ENCODE measurements at places on chromosomes 2 and 18.

- no peak for DNase-seq
Measured at GRCh38 chr2:149597050-149597667, 9.6 kb upstream of the MMADHC start.

DNA sequence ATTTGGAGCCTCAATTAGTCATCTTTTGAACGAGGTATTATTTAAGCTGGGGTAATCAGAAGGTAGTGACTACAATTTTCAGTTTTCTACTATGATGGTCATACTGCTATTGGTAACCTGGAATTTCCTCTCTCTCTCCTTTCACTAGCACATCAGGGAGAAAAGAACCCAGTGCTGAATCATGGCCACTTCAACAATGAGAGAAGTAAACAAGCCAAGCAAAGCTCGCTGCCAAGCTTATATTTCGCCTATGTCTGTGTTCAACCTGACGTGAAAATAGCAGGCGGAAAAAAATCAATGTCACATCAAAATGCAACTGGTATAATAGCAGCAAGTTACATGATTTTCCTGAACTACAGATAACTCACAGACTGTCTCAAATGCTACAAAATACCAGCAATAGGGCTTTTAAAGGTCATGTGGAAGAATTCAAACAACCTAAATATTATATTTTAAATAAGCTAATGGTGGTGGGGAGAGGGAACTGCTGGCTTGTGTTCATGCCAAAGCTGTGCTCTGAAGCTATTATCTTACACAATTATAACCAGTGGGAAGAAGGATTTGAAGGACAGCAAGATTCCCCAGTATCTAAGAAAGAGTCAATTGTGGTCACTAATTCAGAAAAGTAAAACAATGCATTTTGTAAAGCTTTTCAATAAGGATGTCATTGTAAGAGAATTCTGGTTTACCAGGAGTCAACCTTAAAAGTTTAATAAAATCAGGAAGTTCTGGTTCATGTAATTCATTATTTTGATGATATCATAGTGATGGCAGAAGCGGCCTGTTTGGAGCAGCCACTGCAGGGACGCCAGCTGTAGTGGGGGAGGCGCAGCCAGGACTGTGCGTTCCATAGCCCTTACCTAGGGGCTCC lies 38.0 kb downstream of the RNF152 start:
- no peak for DNase-seq

DNA sequence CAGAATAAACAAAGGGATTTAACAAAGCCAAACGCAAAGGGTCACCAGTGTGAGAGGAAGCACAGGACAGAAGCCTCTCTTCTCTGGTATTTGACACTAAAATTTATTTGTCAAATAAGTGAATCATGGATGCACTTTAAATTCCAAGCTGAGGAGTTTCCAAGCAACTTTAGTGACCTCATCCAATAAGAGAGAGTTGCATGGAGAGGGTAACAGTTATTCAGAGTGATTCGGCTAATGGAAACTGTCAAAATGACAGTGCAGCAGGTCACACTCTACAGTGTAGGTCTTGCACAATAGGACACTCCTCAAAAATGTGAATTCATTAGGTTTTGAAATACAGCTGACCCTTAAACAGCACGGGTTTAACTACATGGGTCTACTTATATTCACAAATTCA lies 103.9 kb upstream of the ACVR1C start:
- DNase-seq = no peak

DNA sequence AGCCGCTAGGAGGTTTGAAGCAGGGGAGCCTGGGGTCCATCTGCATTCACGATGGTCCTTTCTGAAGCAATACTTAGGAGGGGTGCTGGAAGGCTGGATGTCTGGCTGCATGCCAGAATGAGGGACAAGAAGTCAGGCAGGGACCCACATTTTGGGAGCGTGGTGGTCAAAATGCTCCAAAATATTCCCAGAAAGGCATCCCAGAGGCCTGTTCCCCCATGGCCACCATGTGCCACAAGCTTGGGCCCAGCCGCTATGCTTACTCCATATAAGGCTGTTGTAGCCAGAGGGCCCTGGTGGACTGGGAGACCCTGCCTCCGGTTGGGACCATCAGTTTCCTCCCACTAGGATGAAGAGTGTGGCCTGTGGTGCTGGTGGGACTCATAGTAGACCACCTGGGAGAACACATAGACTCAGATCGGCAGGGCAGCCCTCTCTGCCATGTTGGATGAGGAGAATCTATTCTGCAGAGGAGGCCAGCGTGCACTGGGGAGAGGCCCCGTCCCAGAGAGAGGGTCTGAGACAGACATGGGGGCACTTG lies 3.6 kb upstream of the PROM2 start:
- no peak for DNase-seq

GRCh38 chr2:33577084-33577483 lies 22.0 kb downstream of the FAM98A start:
- no peak for DNase-seq

- no peak for DNase-seq
Measured at GRCh38 chr2:79082987-79083386, 4.8 kb downstream of the REG1B start.

- no peak for DNase-seq
Measured at GRCh38 chr18:58038063-58038462, 6.0 kb upstream of the NEDD4L start.

DNA sequence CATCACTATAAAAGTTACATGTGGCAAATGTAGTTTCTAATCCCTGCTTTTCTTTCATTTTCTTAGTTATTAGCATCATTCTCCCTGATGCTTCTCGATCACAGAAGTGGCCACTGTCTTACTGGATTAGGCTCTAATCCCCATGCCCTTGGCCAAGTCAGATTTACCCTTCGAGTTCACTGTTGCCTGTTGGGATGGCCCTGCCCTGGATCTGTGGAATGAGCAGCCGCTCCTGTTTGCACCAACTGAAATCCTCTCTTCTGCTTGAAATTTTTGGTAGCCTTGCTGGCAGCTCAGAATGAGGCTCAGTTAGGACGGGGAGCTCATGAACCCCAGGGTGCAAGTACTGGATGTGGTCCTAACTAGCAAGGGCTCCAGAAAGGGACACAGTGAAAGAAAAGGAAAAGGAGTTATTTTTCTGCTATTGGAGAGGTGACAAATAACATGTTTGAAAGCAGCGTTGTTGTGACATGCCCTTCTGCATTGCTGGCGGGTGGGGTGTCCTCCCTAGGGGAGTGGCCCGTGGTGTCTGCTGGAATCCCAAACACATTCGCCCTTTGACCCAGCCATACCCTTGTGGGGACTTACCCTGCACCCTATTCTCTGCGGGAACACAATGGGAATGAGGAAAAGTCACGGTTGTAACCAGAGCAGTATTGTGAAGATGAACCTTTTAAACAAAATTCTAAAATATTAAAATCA lies 34.5 kb downstream of the RBFA start:
- DNase-seq = no peak

GRCh38 chr2:106106622-106107508 lies 87.2 kb downstream of the UXS1 start:
- no peak for DNase-seq

DNA sequence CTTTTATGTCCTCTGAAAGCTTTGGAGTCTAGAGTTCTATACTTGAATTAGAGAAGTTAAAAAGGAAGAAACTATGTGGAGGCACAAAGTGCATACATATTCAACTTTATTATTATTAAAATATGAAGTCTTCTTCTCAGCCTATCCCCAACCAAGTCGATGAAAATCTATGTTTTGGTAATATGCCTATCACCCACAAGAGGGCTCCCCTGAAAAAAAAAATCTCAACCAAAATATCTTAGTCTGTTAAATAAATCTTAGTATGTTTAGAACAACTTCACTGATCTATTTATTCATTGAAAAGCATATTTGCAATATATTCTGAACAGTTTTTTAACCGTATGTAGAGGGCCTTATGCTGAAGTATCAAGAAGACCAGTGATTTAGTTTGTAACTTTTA lies 804.5 kb downstream of the TDRD15 start:
- no peak for DNase-seq

- DNase-seq = no peak
Measured at GRCh38 chr2:46842876-46843275, 72.7 kb downstream of the MCFD2 start.

GRCh38 chr2:64186699-64187605 lies 42.7 kb upstream of the PELI1 start:
- no peak for DNase-seq

- DNase-seq = no peak
Measured at GRCh38 chr2:17035010-17035409, 369.4 kb upstream of the CYRIA start.

- no peak for DNase-seq
Measured at GRCh38 chr2:228140934-228141528, 40.5 kb downstream of the SPHKAP start.

DNA sequence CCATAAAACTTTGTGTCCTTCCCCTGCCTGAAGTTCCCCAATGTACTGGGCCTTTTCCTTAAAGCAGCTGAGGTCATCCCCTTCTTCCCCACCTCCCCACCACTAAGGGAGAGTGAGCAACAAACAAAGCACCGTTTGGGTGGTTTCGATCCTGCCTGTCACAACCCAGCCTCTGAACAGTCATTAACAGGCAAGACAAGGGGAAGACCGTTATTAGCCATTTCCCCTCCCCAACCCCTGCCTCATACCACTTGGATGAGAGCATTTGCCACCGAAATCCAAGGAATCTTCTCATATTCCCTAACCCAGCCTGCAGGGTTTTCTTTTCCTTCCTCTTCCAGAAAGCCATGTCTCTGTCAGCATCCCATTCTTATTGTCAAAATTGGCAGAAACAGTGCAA lies 65.6 kb downstream of the STRADB start:
- DNase-seq = no peak

GRCh38 chr2:20355131-20355530 lies 4.5 kb upstream of the PUM2 start:
- DNase-seq = no peak

- DNase-seq = peak; percentile 81
Measured at GRCh38 chr2:227677928-227678327, 11.3 kb downstream of the SCYGR5 start.

- no peak for DNase-seq
Measured at GRCh38 chr2:27687232-27687631, 23.5 kb downstream of the SLC4A1AP start.

DNA sequence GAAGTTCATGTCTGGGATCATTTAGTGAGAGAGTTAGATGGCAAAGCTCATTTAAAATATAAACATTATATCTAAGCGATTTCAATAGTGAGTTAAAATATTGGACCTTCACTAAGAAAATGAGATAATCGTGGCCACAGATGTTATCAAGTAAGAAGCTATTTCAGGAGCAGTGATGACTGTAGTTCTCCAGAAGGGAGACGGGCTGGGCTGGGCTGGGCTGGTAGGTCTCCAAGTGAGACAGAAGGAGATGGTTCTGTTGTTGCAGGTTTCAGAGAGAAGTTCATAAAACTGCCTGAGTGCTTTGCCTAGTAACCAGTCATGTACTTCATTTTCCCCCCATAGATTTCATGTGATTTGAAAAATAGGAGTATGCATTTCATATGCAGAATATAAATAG lies 130.1 kb upstream of the DAPL1 start:
- DNase-seq = no peak

DNA sequence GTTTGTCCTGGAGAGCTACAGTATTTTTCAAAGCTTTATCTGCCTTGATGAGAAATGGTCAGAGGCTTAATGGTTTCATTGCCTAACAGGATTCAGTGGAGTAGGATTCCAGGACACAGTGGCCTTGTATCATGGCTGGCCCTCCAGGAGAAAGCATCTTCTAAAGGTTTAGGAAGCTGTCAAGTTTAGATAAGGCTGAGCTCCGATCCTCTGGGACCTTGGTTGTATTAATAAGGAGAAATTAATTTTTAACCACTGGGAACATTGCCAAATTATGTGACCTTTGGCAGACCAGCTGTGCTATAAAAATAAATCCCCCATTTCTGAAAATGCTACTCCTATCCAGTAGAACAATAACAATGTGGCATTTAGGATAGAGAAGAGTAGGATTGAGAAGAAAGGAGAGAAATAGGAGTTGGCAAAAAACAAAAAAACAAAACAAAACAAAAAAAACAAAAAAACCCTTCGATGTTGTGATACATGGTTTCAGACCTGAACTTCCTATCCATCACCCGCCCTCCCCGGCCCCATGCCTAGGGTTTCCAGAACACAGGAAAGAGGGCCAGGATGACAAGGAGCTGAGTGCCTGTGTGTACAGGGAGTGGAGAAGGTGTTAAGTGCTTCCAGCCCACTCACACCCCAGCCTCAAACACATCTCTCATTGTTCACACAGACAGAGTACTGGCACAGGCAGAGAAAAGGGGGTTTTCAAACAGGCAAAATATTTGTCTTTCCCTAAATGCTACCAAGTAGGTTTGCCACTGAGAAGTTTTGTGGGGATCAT lies 6.3 kb downstream of the NRP2 start:
- DNase-seq = no peak

GRCh38 chr2:120740375-120740764 lies 4.7 kb downstream of the GLI2 start:
- no peak for DNase-seq

DNA sequence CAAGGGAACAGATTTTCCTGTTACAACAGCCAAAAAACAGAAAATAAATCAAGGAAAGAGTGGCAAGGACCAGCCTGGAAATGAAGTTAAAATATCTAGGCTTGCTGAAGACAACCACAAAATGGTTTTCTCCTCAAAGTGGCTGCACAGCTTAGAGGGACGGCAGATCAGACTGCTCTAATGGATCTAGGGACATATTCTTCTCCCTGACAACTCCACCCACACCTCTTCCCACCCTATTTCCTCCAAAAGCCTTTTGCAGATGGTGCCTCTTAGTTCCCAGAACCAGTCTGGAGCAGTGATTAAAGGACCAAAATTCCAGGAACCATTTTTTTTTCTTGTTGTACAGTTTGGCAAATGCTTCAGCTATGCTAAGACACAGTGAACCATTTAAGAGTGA lies 220.2 kb upstream of the SIX2 start:
- no peak for DNase-seq

DNA sequence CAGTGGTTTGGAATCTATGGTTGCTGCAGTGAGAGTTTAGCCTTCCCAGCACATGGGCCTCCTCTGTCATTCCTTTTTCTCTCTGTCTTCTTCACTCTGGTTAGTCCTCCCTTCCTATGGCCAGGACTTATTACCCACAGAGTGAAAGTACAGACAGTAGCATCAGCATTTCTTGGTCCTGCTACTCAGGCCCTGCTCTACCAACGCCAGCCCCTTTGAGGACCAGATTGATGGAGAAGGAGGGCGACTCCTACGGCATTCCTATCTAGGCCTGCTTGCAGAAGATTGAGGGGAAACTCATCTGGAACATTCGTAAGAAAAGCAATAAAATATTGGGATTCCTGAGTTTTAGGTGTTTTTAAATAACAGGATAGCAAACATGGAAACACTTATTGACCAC lies 43.5 kb downstream of the BMP10 start:
- DNase-seq = no peak

DNA sequence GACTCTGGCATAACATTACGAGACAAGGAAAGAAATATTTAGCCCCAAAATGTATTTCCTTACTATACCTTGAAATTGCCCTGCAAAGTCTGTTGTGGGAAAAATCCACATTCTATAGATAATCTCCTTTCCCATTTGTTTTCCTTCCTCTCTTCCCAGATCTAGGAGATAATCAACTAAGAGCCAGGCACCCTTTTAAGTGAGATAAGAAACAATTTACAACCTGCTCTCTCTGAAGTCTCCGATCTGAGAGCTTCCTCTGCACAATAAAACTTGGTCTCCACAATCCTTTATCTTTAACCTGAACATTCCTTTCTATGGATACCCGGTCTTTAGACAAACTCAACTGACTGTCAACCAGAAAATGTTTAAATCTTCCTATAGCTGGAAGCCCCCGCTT lies 1160.7 kb upstream of the NRXN1 start:
- DNase-seq = no peak
